Activated gamma-delta T cell treated with Interleukin-2 at 50 U/mL for 16 hours (primary cell): ENCODE measurements at places on chromosomes 11 and 22.

DNA sequence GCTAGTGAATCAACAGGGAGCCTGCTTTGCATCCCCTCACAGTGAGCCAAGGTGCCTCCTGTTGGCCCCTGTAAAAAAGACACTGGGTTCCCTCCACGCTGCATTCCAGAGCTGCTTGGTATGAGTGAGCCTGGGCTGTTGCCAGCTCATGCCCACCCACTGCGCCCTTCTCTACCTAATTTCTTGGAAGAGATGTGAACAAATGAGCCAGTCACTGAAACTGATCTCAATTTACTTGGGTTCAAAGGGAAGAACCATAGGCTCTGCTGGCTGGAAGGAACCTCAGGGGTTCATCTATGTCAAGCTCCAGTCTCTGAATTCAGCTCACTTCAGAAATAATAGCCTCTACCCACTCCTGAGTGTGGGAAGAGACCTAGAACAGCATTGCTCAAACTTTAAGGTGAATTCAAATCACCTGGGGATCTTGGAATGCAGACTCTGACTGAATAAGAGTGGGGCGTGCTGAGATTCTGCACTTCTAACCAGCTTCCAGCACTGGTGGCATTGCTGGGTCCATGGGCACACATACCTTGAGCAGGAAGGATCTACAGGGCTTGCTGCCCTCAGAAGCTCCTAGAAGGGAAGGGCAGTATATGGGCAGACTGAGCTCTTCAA, 5.4 kb upstream of the TMPRSS4 start:
- no peak for DNase-seq

DNA sequence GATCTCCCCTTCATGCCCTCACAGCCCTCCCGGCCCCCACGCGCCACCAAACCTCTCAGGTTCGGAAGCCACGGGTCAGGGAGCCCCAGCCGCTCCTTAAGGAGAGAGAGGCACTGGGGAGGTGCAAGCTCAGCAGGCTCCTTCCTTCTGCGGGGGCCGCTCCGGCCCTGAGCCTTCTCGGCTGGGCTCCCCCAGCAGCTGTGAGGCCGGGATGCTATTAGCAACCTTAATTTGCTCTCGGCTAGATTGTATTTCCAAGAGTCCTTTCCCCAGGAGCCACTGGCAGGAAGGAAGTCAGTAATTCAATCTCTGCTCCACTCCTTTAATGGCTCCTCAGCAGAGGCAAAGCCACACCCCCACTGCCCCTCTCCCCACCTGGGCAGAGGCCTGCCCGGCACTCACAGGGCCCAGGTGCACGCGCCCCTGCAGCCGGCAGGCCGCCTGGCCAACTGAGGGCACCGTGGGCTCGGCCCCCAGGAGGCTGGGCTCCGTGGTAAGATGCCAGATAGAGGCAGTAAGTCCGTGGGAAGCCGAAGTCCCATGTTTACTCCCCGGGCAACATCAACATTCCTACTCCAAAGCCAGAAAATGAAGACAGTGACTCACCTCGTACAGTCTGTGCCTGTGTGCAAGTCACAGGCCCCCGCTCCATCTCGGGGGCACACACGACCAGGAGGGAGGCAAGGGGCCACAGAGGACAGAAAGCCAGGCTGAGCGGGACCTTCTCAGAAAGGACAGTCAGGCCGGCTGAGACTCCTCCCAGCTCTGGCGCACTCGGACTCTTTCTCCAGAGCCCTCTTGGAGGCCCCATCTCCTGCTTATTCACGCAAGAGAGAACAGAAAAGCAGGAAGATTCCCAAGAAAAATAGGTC, 5.2 kb downstream of the IGSF9B start:
- no peak for DNase-seq

DNA sequence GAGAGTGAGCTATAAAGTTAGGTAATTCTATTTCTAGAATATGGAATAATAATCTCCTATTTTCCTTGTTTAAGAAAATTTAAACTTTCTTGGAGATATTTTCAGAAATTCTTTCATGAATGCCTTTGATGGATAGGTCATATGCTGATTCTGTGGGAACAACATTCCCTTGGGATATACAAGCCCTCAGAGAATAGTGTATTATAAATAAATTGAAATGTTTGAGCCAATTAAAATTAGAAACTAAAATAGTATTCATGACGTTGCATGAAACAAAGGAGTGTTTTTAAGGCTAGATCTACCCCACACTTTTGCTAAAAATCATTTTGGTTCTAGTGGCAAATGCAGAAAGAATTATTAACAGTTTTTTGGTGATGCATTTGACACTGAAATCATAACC, 269.3 kb upstream of the ANO3 start:
- DNase-seq: no peak

DNA sequence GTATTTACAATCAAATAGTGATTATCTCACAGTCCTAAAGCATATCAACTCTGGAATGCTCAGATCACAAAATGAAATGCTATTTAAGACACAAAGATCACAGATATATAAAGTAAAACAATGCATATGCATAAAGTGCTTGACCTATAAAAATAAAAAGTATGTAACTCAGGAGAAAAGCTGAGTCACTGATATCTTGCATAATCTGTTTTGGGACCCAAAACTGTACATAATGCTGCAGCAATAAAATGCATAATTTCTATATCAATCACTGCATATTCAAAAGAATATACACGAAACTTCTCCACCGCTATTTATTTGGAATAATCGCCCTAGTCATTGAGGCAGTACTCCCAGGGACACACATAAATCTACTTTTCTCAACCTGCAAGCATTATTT, 34.9 kb upstream of the GRIA4 start:
- DNase-seq: no peak

- no peak for DNase-seq
These were observed 81.0 kb upstream of the CTSC start for GRCh38 chr11:88418508-88418907.

- DNase-seq: no peak
These were observed 103.8 kb downstream of the GRIK4 start for GRCh38 chr11:120615391-120615790.

GRCh38 chr11:96219981-96220623, 122.9 kb downstream of the MAML2 start:
- DNase-seq: no peak

GRCh38 chr11:44592125-44592940, 26.9 kb downstream of the CD82 start:
- no peak for DNase-seq

GRCh38 chr11:75347781-75348566, 3.5 kb downstream of the ARRB1 start:
- DNase-seq: no peak

GRCh38 chr11:96456111-96456510, 66.3 kb downstream of the JRKL start:
- no peak for DNase-seq
